ENCODE measurements at places on chromosomes 3 and 15.

GRCh38 chr3:70249509-70250160 lies 62.8 kb downstream of the MDFIC2 start:
- no peak for DNase-seq

DNA sequence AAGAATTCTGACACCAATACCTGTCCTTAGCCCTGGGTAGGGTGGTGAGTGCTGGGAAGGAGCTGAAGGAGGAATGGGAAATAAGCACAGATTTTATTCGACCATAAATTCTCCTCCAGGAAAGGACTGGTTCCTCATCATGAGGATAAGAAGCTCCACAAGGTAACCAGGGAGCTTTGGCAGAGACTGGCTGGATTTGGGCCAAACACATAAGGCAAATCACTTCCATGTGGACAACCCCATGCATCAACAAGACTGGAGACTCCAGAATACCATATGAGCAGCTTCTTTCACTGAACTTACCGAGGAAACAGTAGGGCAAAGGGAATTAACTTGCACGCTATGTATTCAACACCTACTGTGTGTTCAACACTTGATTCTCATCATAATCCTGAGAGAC lies 312.5 kb downstream of the NTRK3 start:
- no peak for DNase-seq

DNA sequence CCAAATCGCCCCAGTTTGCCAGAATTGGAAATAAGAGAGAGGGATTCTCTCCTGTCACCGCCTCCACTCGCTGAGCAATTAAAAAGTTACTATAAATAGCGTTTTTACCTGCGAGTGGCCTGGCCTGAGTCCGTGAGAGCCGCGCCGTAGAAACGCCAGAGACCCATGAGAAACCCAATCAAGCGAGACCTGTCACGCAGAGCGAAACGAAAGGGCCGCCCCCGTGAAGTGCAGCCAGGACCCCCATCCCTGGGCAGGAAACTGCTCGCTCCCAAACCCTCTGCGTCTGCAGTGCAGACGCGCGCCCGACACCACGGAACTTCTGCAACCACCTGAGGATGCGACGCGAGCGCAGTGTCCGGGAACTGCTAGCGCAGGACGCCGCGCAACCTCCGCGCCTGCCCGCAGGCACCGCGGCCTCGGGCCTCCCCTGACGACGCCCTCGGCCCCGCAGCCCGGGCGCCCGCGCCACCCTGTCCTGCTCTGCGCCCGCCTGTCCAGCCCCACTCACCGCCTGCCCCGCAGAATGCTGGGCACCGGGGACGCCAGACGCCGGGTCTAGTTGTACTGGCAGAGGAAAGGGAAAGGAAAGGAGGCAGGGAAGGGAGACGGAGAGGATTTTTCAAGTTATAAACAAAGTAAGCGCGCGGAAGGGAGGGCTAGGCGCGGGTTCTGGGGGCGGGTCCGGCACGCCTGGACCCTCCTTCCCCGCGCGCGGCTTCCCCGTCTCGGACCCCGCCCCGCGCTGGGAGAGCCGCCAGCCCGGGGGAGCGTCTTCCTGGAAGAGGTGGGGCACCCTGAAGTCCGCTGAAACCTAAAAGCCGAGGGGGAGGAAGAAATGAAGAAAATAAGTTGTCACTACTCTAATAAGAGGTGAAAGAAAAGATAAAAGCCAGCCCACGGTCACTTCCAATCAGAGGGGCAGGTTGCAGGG lies at the start of gene PLSCR4:
Gene PLSCR4 (minus strand): TSS at position 657 of the 934 bp plus-strand sequence. CDS start 29,034 bp downstream, outside the sequence.
- no peak for DNase-seq

- DNase-seq: no peak
Measured at GRCh38 chr3:149369991-149370866, 7.2 kb downstream of the TM4SF1 start.

DNA sequence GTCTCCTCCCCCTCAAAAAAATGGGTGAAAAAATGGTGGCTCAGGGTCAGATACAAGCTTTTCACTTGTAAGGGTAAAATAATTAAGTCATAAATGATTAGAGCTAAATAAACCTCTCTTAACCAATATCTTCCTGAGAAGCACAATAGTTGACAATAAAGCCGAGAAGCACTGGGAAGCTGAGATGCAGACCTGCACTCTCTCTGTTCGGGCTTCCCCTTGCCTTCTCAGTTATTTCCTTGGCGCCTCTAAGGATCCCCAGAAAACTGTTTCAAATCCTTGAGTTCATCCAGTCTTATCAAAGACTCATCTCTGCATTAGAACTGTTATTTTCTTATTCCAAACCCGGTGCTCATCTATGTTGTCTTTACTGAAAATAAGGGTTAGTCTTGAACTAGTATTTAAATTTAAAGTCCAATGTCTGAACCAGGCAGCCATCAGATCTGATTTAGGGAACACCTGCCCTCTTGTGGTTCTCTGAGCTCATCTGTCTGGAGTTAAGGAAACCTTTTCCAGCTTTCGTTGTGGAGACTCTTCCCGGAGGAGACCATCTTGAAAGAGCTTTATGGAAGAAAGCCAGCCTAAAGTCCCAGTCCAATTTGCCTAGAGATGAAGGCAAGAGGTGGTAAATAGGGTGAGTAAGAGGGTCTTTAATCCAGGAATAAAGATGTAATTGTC lies 256.4 kb upstream of the MCTP2 start:
- DNase-seq: no peak

DNA sequence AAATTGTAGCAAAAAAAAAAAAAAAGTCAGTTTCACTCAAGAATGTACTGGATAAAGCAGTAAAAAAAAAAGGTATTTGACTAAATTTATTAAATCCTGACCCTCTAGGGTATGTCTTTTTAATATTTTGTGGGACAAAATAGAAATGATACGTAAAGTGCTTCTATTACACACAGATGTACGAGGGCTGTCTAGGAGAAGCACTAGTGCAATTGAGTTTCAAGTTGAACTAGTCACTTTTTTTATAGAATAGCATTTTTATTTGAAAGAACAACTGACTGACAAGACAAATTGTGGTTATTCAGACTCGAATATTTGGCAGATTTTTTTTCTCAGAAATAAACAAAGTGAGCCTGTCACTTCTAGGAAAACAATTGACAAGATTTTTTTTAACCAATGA lies 49.0 kb downstream of the CCDC54 start:
- no peak for DNase-seq

DNA sequence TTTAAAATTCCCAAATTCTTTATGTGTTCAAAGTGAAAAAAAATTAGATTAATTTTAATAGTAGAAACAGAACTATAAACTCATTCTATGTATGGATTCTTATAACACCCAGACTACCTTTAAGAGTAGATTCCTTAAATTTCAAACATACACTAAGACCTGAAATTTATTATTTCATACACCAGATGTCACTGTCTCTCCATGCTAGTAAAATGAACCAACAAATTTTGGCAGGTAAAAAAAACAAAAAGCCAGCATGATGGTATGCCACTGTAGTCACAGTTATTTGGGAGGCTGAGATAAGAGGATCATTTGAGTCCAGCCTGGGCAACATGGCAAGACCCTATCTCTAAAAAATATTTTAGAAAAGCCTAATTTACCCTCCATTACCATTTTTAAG lies 461.3 kb upstream of the NAALADL2 start:
- DNase-seq: no peak

GRCh38 chr3:16496408-16497222 lies 16.9 kb downstream of the RFTN1 start:
- no peak for DNase-seq

GRCh38 chr3:111128884-111129283 lies 57.3 kb downstream of the NECTIN3 start:
- DNase-seq: no peak

DNA sequence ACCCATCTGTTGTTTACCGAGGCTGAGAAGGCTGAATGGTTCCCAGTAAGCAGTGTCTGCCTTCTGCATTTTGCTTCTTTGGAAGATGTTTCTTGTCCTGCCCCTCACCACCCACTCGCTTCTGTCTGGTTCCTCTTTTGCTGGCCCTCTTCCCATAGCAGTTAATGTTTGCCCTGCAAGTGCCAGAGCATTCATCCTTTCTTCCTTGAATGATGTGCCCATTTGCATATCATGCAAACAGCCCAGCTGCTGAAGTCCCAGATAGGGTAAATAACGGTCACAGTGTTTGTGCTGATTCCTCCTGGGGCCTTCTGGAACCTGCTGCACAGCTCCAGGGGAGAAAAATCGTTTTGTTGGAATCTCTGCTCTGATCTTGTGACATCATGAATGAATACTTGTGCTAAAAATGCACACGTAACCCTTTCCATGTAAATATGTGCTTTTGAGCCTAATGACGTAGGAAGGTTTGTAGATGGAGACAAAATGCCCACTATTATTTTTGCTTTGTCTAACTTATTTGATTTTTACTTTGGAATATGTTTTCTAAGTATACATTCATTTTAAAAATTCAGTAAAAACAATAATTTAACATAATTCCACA lies 381.0 kb downstream of the SOX2 start:
- DNase-seq: no peak

- DNase-seq: no peak
Measured at GRCh38 chr3:10426346-10427220, 78.8 kb downstream of the ATP2B2 start.

DNA sequence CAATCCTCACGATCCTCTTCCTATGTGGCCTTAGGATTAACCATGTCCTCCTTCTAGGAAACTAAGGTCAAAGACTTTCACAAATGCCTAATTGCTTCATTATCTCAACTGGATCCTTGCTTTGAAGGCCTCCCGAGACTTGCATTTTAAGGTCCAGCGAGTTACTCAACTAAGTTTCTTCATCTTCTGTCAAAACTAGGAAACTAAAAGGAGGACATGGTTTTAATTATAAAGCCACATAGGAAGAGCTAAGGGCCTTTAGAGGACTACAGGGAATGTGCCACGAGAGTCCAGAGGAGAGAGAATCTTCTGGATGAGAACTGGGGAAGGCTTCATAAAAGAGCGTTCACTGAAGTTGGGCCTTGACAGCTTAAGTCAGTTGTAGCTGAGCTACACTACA lies 87.8 kb upstream of the LPP start:
- DNase-seq: no peak

GRCh38 chr3:73706771-73707170 lies 82.0 kb upstream of the PDZRN3 start:
- DNase-seq: no peak

GRCh38 chr15:65287520-65287855 lies 805 bp upstream of the PARP16 start:
- no peak for DNase-seq

DNA sequence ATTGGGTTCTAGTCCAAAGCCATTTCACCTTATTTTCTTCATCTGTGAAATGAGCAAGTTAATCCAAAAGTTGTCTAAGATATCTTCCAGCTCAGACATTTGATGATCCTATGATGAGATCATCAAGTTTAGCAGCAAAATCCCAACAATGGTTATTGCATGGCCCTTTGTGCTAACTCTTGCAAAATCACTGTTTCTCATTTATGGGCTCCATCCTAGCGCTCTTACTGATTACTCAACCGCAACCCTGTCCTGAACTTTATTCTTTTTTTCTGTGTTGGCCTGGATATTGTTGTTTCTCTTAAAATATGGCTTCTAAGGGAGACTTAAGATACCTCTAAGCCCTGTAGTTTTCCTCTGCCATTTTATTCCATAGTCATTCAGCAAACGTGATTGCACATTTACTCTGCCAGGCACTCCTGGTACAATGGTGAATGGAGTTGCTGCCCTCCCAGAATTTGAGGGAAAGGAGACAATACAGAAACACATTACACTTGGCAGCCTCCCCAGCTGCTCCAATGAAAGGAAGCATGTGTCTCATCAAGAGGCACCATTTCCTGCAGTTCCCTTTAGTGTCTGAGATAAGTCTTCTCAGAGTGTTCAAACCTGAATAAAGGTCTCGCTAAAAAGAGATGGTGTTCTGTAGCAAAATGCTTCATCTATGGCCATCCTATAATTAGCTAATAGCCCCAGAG lies 4.4 kb downstream of the GXYLT2 start:
- no peak for DNase-seq

- DNase-seq: no peak
Measured at GRCh38 chr15:100863796-100864267, 15.8 kb upstream of the ALDH1A3 start.

DNA sequence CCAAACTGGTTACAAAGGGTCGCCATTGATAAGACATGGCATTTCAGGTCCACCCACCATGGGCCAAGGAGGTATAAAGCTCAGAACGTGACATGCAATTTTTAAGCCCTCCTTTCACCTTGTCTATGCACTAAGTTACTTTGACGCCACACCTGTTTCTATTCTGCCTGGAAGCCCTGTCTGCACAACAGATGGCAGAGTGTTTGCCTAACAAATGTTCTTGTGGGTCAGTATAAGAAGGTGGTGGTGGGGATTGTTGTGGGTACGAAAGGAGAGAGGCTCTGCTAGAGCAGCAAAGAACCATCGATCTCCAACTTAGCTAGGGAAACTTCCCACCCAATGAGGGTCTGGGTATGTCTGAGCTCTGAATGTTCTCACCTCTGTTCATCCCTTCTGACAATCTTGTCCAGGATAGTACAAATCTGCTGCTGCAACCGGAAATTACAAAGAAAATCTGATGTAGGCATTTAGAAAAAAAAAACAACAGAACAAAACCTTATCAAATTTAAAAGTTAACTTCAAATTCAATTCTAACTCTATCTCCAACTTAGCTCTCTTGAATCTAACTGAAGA lies 945.0 kb upstream of the CFAP20DC start:
- no peak for DNase-seq

DNA sequence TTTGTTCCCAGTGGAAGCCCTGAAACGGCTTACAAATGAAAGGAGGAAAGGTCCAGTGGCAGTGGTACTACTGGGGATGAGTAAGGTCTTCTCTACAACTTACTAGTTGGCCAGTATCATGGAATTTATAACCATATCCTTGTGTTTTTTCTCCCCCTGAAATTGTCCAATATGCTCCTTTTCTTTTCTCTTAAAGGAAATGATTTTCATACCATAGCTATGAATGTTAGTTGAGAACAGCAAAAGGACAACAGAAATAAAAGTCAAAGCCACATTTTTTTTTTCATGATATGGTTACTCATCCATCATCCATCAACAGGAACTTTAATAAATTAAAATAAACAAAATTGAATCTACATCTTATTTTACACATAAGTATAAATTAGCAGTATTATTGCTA lies 450.4 kb downstream of the MFSD1 start:
- DNase-seq: no peak

DNA sequence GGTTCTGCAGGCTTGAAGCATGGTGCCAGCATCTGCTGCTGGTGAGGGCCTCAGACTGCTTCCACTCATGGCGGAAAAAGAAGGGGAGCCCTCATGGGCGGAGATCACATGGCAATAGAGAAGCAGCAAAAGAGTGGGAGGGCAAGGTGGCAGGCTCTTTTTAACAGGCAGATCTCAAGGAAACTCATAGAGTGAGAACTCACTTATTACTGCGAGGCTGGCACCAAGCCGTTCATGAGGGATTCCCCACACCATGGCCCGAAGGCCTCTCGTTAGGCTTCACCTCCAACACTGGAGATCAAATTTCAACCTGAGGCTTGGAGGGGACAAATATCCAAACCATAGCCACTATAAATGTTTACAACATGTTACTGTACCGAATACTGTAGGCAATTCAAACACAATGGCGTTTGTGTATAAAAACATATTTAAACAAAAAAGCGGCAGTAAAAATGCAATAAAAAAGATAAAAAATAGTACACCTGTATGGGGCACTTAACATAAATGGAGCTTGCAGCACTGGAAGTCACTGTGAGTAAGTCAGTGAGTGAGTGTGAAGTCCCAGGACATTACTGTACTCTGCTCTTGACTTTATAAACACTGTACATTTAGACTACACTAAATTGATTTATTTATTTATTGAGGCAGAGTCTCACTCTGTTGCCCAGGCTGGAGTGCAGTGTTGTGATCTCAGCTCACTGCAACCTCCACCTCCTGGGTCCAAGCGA lies 18.8 kb upstream of the MOBP start:
- DNase-seq: no peak

GRCh38 chr15:77464129-77464865 lies 43.6 kb downstream of the HMG20A start:
- DNase-seq: no peak
